ENCODE measurements at places on chromosomes 6 and 20.

DNA sequence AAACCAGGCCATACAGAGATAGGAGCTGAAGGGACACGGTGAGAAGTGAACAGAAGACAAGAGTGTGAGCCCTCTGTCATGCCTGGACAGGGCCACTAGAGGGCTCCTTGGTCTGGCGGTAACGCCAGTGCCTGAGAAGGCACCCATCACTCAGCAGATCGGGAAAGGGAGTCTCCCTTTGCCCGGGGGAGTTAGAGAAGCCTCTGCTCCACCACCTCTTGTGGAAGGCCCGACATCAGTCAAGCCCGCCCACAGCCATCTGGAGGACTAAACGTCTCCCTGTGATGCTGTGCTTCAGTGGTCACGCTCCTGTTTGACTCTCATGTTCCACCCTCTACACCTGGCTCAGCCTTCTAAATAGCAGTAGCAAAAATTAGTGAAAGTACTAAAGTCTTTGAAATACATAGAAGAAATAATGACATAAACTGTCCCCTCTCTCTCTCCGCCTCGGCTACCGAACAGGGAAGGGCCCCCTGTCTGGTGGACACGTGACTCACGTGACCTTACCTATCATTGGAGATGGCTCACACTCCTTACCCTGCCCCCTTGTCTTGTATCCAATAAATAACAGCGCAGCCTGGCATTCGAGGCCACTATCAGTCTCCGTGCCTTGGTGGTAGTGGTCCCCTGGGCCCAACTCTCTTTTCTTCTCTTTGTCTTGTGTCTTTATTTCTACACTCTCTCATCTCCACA, 66.7 kb downstream of the RPP21 start:
- peak; percentile 13 for DNase-seq

DNA sequence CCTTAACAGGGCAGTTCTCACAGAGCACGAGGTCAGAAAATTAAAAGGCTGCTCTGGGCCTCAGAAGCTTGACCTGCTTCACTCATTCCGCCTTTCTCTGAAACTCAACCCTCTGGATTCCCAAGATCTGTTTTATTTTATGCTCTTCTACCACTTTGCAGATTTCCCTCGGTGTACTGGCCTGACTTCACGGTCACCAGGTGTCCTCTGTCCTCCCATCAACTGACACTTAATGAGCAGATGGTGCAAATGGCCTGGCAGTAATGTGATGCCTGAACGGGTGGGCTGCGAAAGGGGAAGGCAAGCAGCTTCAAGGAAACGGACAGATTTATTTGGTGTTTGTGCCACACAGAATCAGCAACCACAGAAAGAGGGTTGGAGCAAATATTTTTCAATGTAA, 169.7 kb upstream of the TFAP2D start:
- no peak for DNase-seq

DNA sequence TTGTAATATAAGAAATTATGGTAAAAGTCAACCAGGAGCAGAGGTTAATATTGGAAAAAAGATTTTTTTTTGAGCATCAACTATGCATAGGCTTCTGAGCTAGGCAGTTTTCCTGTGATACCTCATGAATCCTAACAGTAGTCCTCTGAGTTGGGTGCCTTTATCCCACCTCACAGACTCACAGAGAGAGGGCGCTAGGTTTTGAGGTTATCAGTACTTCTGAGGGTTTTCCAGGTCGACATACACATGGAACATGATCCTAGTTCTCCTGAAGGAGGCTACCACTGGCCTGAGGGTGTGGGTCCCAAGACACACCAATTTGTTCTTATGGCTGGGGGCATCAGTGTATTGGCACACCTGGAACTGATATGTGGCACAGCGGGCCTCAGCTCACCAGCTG, 358.8 kb upstream of the JAG1 start:
- DNase-seq, result no peak

DNA sequence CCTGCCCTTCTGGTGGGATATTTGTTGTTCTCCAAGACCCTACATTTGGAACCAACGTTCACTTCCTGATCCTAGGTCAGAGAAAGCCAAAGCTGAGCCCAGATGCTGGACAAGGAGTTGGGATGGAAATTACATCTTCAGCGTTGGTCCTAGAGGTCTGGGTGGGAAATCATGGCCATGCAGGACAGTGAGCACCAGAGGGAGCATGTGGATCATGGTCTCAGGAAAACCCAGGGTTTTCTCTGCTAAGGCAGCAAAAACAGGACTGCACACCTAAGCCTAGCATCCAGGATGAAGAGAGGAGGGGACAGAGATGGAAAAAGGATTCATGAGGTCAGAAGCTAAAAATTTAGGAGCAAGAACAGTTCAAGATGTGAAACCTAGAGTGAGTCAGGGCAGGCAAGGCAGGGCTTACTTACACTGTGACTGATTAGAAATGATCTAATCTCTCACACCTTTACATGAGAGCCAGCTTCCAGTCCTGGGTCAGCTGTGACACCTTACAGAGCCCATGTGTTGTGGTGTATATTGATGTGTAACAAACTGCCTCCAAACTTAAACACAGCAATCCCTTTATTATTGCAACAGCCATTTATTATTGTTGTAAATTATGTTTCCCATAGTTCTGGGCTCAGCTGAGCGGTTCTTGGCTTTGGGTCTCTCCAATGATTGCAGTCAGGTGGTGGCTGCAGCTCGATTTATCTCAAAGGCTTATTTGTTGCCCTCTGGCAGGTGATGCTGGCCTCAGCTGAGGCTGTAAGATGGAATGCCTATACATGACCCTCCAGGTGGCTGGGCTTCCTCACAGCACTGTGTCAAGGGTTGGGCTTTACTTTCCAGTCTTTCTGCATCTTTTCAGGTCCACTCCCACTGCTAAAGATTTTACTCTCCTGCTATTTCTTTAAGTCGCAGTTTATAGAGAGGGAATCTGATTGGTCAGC, 6.5 kb downstream of the C20orf202 start:
- DNase-seq, result no peak

DNA sequence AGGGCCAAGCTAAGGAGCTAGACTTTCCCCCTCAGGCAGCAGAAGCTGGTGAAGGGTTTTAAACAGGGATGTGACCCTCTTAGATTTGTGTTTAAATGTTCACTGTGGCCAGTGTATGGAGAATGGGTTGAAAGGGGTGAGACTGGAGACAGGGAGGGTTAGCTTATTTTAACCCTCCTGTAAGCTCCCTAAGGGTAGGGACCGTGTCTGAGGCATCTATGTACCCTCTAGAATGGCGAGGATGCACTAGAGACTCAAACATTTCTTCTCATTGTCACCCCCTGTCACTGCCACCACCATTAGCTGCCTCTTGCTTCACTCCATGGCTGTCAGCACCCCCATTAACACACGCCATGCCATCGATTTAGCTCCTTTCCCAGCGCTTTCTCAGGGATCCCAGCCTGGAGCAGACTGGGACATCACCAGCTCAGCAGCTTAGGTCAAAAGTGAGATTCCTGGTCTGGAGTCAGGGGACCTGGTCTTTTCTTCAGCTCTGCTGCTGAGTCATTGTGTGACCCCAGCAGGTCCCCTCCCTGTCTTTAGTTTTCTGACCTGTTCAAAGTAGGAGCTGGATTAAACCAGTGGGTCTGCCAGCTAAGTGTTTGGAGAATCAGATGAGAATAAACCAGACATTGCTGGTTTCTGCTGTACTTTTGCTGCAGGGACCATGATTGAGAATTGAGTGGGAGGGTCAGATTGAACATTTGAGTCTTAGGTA, 1.1 kb upstream of the SLC22A7 start:
- no peak for DNase-seq

GRCh38 chr20:3786126-3786484, 435 bp downstream of the CENPB start:
- DNase-seq, result no peak

DNA sequence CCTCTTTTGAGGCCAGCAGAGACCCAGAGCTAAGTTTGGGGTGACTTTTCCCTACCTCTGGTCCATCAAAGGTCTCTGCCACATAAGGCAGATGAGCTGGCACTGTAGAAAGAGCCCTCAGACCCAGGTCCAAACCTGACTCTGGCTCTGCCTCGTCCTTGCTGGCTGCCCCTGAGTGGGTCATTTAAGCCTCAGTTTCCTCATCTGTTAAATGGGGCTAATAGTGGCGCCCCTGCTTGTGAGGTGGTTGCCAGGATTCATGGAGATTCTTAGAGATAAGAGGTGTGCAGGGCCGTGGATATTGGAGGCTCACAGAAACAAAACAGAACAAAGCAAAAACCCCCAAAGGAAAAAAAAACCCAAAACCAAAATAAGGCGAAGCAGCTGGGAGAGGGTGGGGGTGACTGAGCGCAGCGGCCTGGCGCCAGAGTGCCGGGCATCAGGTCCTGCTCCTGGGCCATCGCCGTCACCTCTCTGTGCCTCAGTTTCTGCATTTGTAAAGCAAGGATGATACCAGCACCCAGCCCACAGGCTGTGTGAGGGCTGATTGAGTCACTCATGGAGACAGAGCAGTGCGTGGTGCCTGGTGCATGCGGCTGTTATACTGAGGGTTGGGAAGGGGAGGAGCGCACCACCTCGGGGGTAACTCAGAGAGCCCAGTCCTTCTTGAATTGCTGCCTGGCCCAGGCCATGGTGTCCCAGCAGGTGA, 133.8 kb upstream of the PTPN1 start:
- DNase-seq, result no peak

DNA sequence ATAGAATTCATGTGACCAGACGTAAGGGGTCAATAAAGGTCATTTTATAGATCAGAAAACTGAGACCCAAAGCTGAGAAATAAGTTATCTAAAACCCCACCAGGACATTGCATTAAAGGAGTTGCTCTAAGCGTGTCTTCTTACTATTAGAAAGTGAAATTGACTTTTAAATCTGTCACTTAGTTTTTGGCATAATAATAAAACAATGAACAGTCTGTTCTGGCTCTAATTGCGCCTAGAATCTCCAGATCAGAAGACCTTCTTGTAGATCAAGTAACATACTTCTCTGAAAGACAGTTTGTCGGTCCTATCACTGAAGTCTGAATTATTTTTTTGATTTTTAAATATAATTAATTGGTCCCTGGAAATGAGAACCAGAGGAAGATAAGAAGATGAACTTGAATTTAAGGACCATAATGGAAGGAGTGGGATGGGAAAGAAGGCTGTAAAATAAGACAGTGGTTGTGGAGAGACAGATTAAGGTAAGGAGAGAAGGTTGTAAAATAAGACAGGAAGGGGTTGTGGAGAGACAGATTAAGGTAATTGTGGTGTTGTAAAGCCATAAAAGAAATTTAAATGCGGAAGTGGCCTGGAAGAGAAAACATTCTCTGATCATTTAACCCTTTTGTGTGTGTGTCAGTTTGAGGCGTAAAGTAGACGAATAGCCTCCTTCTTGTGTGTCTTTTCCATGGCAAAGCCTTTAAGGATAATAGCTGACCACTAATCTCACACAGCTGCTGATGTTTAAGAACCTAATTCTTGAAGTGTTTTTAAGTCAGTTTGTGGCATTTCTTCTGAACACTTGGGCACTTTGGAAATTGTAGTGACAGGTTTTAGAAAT, 20.1 kb downstream of the TOP1 start:
- no peak for DNase-seq

DNA sequence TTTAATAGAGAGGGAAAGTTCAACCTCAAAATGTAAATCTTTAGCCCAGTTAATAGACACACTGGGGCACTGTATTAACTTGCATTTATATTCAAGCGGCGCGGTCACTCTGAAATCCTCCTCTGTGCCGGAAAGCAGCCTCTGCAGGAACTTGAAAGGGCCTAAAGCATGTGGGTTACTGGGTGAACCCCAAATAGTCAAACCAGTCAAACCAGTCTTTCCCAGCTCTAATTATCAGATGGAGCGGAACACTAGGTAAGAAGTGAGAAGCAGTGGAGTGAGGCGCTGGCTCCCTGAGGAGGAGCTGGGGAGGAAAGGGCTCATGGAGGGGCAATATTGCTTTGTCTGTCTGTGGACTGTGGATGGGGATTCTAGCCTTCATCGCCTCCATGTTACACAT, 531.3 kb downstream of the QKI start:
- no peak for DNase-seq

GRCh38 chr6:144149894-144150709, at the start of gene STX11:
TSS of gene STX11 (plus strand) at chr6:144150517. CDS start at chr6:144186628, 36,111 bp downstream.
- peak; percentile 52 for DNase-seq

DNA sequence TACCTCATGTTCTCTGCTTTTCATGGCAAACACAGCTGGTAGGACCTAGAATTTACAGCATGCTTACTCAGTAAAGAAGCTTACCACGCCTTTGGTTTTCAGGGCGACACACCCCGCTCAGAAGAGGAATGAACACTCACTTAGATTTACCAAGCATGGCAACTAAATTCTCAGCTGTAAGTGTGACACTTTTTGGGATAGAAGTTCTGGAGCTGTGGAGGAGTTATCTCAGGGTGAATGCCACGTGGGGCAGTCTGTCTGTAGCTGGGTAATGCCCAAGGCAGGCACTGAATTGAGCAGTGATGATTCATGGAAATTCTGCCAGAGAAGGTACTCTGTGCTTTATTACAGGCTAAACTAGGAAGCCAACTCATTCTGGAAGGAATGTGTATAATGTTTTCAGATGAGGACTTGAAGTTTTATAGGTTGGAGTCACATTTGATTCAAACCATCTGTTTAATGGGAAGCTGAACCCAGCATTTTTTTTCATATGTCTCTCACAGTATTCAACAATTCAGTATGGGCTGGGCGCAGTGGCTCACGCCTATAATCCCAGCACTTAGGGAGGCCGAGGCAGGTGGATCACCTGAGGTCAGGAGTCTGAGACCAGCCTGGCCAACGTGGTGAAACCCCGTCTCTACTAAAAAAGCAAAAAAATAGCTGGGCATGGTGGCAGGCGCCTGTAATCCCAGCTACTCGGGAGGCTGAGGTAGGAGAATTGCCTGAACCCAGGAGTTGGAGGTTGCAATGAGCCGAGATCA, 3.5 kb upstream of the PRIM2 start:
- no peak for DNase-seq

DNA sequence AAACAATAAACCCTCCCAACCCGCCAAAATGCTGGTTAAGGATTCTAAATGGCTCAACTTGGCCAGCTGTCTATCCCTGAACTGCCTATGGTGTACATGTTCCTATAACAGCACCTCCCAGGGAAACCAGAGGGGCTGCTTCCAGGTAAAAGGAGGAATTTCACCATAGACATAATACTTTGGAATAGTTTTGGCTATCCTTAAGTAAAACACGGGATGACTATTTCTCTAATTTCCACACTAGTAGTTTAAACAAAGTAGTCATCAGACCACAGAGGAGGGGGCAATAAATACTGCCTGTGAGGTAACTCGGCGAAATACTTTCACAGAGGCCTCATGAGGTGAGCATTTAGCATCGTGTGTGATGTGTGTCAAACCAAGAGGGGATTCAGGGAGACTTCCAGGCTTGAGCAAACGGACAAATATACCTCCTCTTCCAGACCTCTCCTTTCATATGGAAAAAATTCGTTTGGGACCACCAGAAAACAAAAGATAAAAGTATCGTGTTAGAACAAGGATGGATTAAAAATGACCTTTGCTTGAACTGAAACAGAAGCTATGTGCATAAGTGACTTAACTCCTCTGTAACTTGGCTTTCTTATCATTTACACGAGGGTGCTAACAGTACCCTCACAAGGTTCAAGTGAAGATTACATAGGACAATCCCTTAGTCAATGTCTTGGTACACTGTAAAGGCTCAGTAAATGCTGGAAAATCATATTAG, 1.0 kb upstream of the XRN2 start:
- DNase-seq, result no peak

- no peak for DNase-seq
Measured at GRCh38 chr6:143880412-143880811, 16.1 kb downstream of the ZC2HC1B start.

All from NCI-H748 treated with DMSO at 0.1 percent for 48 hours (cell line).